Stimulated activated CD4-positive, alpha-beta T cell treated with anti-CD3 and anti-CD28 coated beads, Interleukin-12 subunit alpha, Interleukin-12 subunit beta, amount 100 ng/mL, for 48 hours (primary cell): ENCODE measurements at places on chromosomes 7 and 10.

DNA sequence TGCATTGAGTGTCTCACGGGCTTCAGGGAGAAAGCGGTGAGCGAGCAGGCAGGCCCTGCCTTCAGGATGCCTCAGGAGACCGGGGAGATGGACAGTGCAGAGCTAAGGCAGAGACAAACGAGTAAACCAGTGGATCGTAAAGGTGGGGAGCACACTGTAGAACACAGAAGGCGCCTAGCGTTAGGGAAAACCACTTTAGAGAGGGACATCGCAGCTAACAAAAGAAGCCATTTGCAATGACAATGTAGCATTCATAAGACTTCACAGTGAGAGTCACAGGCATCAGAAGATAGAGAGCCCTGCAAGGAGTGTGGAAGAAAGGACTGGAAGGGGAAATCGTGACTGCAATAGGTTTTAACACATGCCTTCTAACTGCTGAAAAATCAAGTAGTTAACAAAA, 54.9 kb upstream of the TMEM273 start:
- DNase-seq: no peak

GRCh38 chr7:128007303-128007680, 23.9 kb downstream of the LRRC4 start:
- no peak for DNase-seq

DNA sequence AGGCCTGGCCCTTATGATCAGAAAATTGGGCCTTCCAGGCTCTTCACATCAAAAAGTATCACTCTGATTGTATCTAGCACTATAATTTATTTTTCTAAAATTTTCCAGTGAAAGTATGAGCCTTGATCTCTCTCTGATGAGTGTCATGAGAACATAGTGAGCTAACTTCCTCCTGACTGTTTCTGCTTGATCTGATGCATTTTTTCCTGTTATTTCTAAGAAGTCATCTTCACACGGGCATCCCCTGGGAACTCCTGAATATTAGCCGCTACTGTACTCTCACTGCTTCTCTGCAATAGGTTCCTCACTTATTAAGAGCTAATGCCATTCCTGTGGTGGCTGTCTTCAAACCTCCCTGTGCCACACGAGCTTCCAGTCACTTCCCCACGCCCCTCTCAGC, 63.1 kb upstream of the ZPBP start:
- no peak for DNase-seq

GRCh38 chr10:21138769-21139340, 241.7 kb upstream of the NEBL start:
- no peak for DNase-seq

- DNase-seq: no peak
These were observed 73.9 kb upstream of the VIPR2 start for GRCh38 chr7:159218607-159219006.

DNA sequence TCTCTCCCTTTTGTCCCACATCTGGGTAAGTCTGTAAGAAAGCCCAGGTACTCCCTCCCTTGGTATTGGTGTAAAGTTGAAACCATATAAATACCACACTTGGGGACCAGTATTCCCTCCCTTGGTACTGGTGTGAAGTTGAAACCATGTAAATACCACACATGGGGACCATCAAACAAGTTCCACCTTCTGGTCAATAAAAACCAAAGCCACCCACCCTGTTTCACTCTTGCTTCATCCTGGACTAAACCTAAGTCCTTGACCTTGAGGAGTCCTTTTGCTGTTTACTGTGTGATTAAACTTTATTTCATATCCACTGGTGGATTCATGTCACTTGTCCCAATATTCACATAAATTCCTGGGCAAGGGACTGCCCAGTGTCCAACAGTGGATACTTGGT, 8.4 kb downstream of the P4HA1 start:
- DNase-seq: no peak

DNA sequence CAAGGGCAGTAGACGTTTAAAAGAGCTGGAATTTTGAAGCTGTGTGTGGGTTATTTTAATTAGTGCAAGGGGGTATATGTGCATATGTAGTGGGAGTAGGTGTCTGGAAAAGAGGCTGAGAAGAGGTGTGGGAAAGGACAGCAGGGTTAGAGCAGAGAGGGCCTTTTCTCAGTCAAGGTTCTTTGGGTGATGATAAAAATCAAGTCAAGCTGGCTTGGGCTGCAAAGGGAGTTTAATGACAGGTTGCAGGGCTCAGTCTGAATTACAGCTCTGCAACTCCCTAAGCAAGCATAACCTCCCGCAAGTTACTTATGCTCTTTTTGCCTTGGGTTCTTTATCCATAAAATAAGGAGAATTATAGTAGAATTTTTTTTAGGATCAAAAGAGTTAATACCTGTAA, 83.5 kb downstream of the RELN start:
- DNase-seq: no peak

DNA sequence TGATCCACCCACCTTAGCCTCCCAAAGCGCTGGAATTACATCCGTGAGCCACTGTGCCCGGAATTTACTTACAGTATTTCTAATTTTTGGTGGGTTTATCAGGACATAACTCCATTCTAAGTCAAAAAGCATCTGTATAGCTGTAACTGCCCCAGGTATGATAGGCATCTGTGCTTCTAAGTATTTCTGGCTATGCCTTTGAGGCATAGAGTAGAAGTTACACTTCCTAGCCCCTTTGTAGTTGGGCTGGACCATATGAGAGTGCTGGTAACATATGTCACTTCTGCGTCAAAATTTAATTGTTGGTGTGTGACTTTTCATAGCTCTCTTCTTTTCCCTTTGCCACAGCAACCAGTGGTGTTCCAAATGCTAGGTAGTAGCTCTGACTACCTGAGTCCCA, 153.3 kb downstream of the RTKN2 start:
- DNase-seq: no peak

- no peak for DNase-seq
These were observed 45.4 kb downstream of the CTTNBP2 start for GRCh38 chr7:117827862-117828261.

DNA sequence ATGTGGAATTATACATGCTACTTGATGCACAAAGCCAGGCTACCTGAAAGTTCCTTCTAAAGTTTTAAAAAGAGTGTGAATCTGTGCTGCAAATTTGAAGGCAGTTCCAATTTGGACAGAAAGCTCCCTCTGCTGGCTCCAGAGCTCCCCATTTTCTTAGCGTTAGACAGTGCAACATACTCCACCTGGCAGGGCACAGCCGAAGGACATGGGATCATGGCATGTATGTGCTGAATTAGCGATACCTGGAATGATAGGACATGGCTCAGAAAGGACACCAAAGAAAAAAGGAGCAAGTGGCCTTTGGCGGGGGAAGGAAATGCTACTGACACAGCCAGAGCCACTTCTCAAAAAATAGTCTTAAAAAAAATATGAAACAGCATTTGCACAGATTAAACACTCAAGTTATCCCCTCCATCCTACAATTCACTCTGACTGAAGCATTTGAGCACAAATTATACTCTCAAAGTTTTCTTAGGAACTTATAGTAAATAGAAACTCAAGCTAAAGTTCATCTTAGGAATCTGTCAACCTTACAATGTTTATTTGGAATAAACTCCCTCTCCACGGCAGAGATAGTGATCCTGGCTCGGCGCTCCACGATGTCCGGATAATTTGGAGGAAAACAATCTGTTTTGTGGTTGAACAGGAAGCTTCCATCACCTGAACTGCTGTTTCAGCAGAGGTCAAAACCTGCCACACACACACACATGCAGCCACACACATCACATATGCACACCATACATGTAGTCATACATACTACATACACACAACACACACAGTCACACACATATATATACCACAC, 80.0 kb downstream of the C7orf25 start:
- no peak for DNase-seq

- DNase-seq: no peak
These were observed 368.8 kb downstream of the ADRA2A start for GRCh38 chr10:111445667-111446066.

DNA sequence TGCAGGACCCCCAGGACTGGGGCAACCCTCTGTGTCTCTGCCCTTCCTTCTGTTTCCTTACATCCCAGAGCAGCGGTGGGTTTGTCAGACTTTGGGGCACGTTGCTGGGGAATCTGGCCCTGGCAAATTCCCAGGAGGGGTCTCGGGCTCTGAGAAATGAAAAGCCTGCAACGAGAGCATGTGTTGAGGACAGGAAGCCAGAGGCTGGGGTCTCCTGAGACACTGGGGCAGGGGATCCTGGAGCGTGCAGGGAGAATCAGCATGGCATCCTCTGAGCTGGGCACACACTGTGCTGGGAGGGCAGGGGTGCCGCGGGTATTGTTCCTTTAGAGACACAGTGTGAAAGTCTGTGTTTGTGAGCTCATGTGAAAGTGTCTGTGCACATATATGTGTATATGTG, 279.9 kb upstream of the PPP2R2D start:
- no peak for DNase-seq

GRCh38 chr7:83494683-83495082, 154.3 kb downstream of the SEMA3E start:
- DNase-seq: no peak

- DNase-seq: no peak
These were observed 77.5 kb upstream of the CACUL1 start for GRCh38 chr10:118832241-118832651.

DNA sequence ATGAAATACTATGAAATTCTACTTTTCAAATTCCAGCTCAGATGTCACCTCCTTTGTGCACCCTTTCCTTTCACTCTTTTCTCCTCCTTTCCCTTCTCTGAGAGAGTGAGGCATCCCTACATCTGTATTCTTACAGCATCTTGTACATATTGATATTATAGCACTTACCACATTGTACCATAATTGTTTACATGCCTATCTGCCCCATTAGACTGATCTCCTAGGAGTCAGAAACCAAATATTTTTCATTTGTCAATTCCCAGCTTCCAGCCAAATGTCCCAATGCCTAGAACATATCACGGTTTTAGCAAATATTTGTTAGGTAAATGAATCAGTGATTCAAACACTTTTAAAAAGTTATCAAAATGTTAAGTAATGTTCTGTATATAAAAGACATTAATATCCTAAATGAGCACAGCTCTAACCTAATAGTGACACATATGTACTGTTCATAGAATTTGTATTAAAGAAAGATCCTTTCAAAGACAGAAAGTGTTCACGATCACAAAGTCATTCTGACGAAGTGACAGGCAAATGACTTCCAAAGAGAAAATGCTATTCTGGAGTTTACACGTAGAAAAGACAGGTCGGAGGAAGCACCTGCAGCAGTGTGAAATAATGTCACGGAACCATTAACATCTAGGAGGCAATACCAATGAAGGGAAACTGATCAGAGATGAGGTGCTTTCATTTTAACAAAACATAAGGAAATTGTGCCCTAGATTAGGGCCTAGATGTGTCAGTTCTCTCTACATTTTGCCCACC, 774.2 kb downstream of the MAGI2 start:
- DNase-seq: no peak

DNA sequence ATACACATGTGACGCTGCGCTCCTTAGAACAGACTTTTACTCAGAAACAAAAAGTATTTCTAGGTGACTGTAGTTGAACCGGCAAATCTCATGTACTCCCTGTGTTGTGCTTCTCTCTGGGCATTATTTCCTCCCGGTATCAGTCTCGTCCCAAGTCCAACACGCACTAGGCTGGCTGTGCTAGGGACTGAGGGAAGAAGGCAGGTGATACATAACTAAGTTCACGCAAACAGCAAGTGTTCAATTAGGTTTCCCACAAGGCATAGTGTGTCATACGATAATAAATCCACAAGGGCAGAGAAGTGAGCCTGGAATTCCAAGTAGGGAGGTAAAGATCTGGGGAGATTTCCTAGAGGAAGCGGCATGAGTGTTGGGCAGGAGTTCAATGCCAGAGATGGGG, 20.4 kb downstream of the FAM53B start:
- DNase-seq: no peak

- DNase-seq: no peak
These were observed 33.9 kb downstream of the FAM107B start for GRCh38 chr10:14740684-14741247.

DNA sequence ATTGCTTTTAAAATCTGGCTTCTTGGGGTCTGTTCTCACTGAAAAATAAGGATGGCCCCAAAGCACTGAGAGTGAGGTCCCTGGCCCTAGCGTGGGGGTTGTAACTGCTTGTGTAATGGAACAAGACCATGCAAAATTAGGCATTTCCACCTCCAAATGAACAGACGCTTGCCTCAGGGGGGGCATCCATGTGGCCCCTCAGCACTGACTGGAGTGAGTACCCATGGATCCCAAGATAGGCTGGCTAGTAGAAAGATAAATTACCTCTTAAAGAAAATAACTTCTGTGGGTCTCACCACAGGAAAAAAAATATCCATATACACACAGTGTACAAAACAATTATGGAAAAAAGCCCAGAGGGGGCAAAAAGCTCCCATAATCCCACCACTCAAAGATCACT, 15.2 kb upstream of the CPA1 start:
- no peak for DNase-seq

DNA sequence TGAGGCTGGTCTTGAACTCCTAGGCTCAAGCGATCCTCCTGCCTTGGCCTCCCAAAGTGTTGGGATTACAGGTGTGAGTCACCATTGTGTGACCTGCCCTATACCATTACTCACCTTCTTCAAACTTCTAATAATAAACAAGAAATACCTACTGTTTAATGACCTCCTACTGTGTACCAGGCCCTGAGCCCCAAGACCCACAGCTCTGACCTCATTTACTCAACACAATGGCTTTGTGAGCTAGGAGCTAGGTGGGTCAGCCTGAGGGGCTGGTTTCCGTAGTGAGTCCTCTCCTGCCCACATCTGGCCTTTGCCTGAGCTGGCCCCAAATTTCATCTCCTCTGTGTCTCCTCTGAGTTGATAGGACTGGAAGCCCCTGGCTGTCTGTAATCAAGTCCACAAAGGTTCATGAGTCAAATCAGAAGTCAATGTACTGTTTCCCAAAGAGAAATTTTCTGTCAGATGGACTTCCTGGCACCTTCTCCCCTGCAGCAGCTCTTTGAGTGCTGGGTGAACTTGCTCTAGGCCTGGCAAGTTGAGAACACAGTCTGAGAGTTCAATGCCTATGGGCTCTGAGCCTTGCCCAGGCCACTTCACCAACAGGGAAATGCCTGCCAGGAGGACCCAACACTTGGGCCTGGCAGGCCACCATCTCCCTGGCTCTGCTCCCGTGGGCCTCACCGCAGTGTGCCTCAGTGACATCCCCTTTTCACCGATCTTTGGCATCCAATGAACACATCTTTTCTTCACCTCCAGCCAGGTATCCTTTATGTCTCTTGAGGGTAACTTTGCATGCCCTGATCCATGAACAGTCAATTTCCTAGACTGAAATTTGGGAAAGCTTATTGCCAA, 24.0 kb downstream of the NEURL1 start:
- no peak for DNase-seq

DNA sequence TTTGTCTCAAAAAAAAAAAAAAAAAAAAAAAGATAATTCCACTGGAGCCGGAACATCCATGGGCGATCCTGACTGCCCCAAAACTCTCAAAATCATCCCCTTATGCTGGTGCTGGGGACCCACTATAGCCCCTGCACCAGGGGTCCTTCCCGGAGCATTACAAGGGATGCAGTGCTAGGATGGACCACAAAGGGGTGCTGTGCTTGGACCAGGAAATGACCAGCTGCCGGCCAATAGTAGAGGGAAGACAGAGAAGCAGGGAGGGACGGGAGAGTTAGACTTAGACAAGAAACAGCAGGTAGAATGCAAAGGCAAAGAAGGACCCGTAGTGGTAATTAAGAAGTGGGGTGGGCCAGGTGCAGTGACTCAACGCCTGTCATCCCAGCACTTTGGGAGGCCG, 40.5 kb downstream of the RCC1L start:
- DNase-seq: no peak
